CD4-positive, alpha-beta T cell (primary cell): ENCODE measurements at places on chromosomes 11 and 22. TPM values are rescaled to one million over a fixed set of nuclear protein-coding genes. Genes with fewer than 3 reads are reported as not detected.

DNA sequence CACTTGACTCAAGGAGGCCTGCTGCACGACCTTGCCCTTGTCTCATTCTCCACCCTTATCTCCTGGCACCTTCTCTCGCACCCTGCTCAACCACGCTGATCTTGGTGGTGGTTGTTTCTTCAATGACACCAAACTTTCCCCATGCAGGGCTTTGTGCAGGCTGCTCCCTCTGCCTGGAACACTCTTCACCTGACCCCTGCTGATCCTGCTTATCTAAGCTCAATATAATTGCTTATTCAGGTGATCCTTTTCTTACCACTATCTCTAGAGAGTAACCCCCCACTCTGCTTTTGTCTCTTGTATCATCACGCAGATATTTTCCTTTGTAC, 604.4 kb downstream of the BUD13 start:
- DNase-seq = no peak

- DNase-seq = no peak
These were observed 2.0 kb downstream of the DSCAML1 start for GRCh38 chr11:117794772-117795629.

- no peak for DNase-seq
These were observed 71.2 kb downstream of the FBXO7 start for GRCh38 chr22:32545801-32546200.

DNA sequence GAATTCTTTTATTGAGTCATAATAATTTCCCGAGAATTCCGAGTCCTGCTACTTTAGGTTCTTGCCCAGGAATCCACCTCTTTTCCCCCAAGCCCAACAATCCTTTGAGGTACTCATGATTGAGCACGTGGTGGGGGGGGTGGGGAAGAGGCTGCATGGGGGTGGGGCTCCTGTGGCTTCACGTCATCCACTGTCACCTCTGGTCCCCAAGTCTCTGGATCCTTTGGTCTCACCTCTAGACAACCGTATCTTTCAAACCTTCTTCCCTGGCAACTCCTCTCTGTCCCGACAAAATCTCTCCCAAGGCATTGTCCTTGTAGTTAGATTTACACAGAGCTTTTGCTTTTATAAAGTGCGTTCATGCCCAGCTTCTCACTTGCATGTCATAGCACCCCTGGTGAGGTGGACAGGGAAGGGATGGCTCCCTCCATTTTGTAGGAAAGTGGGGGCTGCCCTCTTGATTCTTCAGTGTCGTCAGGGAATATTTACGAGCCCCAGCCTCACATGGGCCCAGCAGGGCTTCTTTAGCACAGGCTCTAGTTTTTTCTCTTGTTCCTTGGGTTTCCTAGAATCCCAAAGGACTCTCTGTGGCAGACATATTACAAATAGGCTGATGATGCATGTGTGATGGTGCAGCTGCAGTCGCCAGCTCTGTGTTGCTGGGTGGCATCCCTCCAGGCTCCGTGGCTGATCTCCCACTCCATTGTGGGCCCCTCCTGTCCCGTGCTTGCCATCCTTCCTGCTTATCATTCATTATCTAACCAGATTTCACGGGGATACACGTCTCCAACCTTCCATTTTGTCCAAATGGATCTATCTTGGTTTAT, 8.4 kb downstream of the UCP3 start:
- DNase-seq = no peak

DNA sequence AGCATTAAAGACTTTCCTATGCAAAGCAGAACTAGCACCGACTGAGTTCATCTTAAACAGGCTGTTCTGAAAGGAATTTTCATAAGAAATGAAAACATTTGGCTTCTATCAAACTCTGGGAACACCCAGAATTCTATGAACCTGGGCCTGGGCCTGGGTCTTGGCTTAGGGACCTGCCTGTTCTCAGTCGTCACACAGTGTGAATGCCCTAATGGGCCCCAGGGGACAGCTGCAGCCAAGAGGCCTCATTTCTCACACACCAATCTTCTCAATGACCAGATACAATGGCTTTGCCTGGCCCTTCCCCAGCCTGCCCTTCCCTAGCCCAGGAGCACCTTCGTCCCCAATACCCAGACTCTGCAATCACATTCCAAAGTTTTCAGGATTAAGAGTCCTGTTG, 234.9 kb upstream of the ARHGAP20 start:
- DNase-seq = no peak

DNA sequence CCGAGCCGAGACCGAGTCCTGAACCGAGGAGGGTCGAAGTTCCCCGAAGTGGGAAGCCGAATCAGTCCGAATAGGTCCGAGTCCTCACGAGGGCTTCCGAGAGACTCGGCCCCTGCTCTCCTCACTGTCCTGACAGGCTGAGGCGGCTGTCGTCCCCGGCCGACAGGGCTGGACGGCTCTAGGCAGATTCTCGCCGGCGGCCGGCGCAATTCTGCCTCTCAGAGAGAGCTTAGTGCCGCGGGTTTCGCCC, 191 bp upstream of the DEAF1 start:
- DNase-seq = no peak

- DNase-seq = no peak
These were observed 19.9 kb downstream of the TRIM29 start for GRCh38 chr11:120117991-120118390.

Gene HSPB2
- not detected for total RNA-seq

Gene CCDC73
- not detected for total RNA-seq

Gene RAB3IL1
- total RNA-seq = not detected

Gene PRDM10
- 9.6 TPM for total RNA-seq
